ENCODE measurements at places on chromosomes 3 and 15.

DNA sequence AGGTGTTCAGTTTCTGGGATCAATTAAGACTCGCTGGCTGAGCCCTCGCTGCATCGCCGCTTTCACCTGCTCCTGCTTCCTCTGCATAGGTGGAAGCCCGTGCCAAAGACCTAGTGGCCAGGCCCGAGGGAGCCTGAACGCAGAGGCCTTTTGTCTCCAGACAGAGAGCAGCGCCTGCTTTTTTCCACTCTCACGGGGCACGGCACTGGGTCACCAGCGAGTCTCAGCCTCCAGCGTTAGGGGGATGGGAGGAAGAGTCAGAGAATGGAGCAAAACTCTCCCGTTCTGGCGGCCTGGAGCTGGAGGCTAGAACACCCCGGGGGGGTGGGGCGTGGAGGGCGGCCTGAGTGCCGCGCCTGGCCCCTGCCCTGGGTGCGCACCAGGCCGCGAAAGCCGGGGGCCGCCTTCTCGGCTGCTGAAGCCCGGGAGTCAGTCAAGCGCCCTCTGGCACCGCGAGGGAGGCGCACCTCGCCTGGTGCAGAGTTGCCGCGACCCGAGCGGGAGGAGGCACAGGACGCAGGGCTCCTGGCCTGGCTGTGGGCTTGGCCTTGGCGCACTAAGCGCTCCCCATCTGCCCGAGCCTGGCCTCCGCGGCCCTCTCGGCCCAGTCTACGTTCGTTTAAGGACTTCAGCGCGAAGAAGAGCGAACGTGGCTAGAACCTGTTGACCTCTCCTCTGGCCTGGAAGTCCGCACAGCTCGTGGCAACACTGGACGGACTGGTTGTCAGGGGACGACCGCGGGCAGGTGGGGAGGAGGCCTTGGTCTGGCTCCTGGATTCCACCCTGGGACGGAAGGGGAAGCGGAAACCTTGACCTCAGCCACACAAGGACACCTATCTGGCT lies 21.5 kb downstream of the NR2F2 start:
- DNase-seq: no peak

GRCh38 chr15:63943829-63944680 lies 102.2 kb downstream of the DAPK2 start:
- DNase-seq: no peak

GRCh38 chr3:192731233-192731632 lies 3.9 kb upstream of the FGF12 start:
- no peak for DNase-seq

GRCh38 chr3:103657756-103658155 lies 1222.9 kb downstream of the ZPLD1 start:
- DNase-seq: no peak

GRCh38 chr15:82966671-82967071 lies 14.2 kb upstream of the HOMER2 start:
- no peak for DNase-seq

DNA sequence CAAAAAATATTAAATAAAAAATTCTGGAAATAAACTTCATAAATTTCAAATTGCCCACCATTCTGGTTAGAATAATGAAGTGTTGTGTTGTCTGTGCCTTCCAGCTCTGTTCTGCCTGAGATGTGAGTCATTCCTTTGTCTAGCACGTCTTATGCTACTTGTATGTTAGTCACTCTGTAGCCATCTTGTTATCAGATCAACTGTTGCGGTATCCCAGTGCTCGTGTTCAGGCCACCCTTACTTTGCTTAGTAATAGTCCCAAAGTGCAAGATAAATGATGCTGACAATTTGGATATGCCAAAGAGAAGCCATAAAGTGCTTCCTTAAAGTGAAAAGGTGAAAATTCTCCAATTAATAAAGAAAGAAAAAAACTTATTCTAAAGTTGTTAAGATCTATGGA lies 527.5 kb downstream of the NAALADL2 start:
- DNase-seq: peak; percentile 72

- DNase-seq: no peak
Observed at GRCh38 chr3:64184621-64185020, 40.6 kb downstream of the PRICKLE2 start.

GRCh38 chr15:33639978-33640377 lies 328.3 kb upstream of the CHRM5 start:
- DNase-seq: no peak

DNA sequence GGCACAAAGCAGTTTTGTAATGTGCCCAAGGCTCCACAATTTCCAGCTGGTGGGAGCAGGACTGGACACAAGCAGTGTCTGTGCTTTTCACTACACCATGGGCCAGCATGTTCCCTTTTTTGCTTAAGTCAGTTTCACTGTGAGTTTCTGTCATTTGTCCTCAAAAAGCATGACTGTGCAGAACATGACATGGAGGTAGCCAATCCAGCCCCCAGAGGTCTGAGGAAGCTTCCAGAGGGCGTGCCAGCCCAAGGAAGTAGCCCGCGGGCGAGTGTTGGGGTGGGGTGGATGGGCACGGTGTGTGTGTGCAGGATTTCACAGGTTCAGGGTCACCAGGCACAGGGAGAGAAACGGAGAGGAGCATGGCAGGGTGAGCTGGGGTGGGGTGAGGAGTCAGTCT lies 8.0 kb upstream of the EEFSEC start:
- no peak for DNase-seq

DNA sequence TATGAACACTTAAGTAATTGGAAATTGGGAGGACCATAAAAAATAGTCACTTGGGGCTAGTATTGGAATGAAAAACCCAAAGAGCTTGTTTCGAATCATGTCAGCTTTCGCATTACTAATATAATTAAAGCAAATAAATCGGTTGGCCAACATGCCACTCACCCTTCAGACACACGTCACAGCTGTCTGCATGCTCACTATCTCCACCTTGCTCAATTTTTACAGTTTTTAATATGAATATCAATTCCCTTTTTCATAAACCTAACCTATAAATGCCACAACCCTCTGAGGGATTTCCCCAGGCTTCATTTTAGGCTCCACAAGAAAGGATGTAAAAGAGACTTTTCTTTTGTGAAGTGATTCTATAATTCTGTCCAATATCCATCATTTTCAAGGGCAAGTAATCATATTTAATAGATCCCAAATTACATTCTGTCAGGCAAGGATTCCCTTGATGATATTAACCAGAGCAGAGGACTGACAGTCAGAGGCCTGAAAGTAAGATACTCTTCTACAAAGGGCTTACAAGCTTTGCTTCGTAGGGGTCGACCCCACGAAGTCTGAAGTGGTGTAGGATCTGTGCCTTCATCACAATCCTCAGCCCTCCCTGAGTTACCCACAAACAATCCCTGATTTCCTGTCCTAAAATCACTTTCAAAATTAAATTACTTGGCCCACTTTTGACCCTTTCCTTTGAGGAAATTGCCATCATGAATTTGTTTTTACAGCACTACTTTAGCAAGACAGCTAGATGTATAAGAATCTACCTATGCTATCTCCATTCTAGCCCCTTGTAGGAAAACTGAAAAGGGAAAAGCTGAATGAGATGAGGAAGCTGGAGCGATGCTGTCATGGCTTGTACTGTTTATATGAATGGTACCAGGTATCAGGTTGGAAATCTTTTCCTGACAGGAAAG lies 44.5 kb downstream of the NANOGP8 start:
- no peak for DNase-seq

GRCh38 chr3:109336291-109336861 lies 970 bp downstream of the DPPA4 start:
- DNase-seq: no peak

DNA sequence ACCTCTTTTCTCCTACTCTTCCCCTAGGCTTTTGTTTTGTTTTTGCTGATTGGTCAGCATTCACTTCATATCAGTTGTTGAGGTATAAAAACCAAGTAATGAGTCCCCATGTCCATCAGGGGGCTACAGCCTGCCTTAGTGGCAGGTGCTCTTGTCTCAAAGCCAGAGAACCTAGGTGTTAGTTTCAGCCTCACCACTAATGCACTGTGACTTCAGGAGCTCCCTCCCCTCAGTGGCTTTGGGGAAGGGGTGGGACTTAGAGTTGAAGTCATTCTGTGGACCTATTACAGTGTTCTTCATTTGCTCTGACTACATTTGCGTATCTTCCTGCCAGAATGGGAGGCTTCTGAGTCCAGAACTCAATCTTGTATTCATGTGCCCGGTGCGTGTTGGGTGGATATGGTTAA lies 41.6 kb downstream of the NR2C2 start:
- DNase-seq: no peak

DNA sequence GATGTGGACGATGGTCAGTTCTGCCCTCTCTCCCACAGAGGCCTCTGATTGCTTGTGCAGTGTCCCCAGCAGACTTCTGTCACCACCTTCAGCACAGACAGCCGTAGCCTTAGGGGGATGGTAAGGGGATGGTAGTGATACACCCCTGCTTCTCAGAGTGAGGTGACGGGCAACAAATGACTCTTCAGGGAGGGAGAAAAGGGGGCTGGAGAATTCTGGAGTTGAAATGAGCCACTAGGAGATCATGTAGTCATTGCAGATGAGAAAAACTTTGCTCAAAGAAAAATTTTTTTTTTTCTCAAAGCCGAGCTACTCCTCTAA lies 29.6 kb upstream of the TIMP4 start:
- no peak for DNase-seq

DNA sequence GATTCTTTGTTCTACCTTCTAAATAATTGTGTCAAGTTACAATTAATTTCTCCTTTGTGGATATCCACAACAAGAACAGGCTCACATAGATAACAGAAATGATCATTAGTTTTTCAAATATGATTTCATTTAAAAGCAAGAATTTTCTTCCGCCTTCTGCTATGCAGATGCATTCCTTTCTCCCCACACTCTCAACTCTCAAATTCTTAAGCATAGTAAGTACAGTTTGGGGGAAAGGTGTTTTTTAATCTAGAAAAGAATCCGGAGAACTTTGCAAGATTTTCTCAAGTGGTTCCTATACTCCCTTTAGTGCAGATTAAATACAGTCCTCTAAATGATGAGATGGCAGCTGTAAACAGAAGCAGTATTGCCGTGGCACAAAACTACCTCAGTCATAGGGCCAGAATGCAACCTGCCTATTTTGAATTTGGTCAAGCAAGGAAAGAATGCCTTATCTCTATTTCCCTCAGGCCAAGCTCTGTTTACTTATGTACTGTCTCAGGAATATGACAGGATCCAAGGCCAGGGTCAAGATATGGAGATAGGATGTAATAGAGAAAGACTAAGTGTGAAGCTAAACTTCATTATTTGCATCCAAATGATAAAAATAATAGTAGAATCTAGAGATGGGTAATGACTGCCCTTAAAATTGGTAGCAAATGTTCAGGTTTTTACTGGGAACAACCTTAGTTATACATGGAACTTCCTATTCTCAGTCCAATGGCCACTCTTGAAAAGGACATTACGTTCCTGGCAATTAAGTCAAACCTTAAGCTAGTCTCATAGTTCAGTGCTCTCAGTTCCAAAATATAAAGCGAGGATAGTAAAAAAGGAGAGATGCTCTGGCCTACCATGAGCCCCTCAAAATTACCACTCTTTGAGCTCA lies 77.3 kb upstream of the PHLDB2 start:
- DNase-seq: no peak

- DNase-seq: no peak
Observed at GRCh38 chr3:105836533-105836932, 32.3 kb downstream of the CBLB start.

- DNase-seq: no peak
Observed at GRCh38 chr3:13424141-13424844, 4.2 kb upstream of the NUP210 start.

- DNase-seq: no peak
Observed at GRCh38 chr15:60413231-60413824, 15.5 kb upstream of the ANXA2 start.

- DNase-seq: peak; percentile 91
Observed at GRCh38 chr3:58025837-58026569, 17.8 kb downstream of the FLNB start.

GRCh38 chr3:167728176-167728575 lies 6.5 kb downstream of the PDCD10 start:
- peak; percentile 35 for DNase-seq

- DNase-seq: no peak
Observed at GRCh38 chr15:77013776-77014131, 18.8 kb downstream of the PSTPIP1 start.

GRCh38 chr3:152717252-152717651 lies 117.7 kb upstream of the P2RY1 start:
- no peak for DNase-seq

- DNase-seq: no peak
Observed at GRCh38 chr15:89898614-89899294, 5.0 kb upstream of the AP3S2 start.

DNA sequence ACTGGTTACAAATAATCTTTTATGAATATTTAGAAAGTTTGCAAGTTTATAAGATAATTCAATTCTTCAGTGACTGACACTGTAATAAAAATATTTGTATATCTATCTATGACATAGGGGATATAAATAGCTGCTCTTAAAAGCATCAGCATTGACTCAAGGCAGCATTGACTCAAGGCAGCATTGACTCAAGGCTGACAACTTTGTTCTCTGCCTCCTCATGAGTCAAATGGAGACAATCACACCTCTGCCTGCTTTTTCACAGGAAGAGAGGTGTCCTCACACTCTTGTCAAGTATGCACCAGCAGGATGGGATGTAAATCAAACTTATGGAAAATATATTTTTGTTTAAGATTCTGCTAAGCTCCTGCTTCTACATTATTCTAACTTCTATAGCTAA lies 1173.1 kb downstream of the NSUN3 start:
- no peak for DNase-seq

- no peak for DNase-seq
Observed at GRCh38 chr15:78790027-78790426, 21.2 kb downstream of the ADAMTS7 start.

DNA sequence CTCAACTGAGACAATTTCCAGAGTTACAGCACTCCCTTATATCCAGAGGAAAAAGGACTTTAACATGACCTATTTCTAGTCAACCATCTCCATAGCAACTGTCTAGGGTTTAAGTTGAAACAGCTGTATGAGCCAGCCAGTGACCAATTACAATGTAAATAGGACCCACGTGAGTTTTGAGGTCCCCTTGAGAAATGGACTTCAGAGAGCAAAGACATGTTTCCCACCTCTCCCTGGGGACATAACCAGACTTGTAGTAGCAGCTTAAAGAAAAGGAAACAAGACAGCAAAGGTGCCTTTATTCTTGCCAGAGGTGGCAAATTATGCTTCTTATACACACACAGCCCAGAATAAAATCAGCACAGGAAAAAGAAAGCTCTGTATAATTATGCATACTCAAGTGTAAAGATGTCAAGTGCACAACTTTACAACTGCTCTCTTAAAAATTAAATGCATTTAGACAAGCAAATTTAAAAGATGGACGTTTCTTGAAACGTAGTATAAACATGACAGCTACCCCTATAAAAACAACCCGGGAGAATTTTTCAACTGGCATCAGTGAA lies 40.2 kb downstream of the SUMF1 start:
- DNase-seq: peak; percentile 59

GRCh38 chr3:157920822-157921700 lies 185.2 kb downstream of the SHOX2 start:
- no peak for DNase-seq

DNA sequence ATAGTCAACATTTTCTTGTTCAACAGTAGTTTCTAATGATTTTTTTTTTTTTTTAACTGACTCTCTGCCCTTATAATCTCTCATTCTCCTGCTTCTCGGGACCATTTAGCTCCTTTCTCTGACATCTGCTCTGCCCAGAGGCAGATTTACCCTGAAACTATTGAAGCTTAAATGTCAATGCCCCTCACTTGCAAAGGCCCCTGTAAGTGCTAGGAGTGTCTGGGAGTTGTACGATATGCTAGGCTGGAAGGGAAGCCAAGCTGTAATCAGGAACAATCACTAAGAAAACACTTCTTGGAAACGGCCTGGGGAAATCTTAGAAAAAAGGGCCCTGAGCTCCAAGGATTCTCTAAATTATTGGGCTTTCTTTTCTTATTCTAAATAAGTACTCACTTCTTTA lies 5.8 kb upstream of the PLOD2 start:
- no peak for DNase-seq

Data from retinal pigment epithelial cell (primary cell).